ENCODE measurements at places on chromosomes 13 and 19.

- DNase-seq = no peak
These were observed 4.2 kb upstream of the PLAUR start for GRCh38 chr19:43674183-43674582.

DNA sequence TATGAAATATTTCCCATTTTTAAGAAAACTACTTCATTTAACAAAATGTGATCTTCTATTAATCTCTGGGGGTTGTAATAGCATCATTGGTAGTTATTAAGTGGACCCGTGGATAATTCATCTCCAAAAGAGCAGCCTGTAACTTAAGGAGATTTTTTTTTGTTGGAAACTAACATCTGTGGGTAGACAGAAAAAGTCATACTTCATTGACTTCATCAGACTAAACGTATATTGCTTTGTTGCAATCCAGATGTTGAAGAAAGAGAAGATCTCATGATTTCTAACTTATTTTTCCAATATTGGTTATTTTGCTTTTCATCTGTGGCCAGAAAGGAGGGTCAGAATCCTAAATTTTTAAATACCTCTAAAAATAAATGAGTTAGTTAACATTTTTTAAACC lies 296.5 kb upstream of the MIR17HG start:
- no peak for DNase-seq

DNA sequence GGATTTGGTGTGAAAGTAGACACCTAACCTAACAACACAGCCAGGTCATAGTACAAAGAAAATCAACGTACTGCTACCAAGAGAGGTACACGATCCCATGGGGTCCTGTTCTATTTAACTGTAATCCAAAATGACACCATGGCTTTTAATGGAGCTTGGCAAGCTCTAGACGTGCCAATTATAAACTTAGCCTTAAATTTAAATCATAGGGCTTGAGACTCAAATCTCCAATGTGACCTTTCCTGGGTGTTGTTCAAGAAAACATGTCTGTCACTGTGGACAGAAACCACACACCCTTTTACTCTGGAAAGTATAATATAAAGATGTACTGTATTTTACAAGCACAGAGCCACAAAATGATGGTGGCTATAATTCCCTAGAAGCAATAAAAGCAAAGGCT lies 299.3 kb downstream of the ENOX1 start:
- no peak for DNase-seq

GRCh38 chr13:100608906-100609305 lies 20.3 kb upstream of the GGACT start:
- DNase-seq = no peak

DNA sequence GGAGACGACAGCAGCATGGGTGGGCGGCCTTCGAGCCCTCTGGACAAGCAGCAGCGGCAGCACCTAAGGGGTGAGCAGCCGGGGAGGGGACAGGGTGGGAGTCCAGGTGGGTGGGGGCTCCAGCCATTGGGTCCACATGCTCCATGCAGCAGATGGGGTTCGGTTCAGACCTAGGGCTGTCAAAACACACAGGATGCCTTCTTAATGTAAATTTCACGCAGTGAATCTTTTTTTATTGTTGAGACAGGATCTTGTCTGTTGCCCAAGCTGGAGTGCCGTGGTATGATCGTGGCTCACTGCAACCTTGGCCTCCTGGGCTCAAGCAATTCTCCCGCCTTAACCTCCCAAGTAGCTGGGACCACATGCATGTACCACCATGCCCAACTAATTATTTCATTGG lies 15.9 kb downstream of the PGLS start:
- DNase-seq = no peak

DNA sequence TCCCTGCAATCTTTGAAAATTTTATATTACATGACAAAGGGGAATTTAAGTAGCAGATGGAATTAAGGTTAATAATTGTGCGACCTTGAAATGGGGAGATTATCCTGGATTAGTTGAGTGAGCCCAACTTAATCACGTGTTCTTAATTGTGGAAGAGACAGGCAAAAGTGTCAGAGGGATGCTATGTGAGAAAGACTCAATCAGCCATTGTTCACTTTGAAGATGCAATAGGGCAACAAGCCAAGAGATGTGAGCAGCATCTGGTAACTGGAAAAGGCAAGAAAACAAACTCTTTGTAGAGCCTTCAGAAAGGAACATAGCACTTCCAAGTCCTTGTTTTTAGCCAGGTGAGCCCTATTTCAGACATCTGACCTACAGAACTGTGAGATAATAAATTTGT lies 247.7 kb downstream of the SLITRK1 start:
- no peak for DNase-seq

DNA sequence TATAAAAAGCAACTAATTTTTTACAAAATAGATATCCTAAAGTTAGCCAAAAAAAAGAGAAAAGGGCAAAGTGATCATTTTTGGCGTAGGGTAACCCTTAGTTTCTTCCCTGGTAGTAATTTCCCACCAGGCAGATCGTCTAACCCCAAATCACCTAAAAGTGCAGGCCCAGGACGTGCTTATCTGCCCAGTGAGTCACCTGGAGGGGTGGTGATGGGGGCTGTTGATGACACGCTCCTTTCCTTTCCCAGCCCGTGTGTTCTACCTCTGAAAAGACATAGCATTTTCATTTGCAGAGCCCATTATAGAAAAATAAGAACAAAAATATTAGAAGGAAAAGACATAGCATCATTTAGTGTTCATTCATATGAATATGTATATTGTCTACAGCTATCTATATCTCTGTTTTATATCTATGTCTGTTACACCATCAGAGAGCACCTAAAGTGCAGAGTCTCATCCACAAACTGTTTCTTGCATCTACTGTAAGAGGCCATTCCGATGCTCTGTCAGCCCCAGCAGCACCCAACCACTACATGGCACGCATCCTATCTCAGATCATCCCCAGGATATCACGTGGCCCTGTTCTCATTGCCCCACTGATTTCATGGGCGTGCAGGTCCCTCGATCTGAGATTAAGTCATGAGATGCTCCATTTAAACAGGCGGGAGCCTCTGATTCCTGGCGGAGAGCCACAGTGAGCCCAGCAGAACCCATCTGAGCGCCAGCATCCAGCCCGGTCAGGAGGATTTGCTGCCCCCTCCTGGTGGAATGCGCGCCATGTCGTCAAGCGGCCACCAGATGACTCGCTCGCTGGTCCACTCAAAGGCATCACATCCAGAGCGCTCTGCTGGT lies 8.5 kb upstream of the LILRB3 start:
- peak; percentile 85 for DNase-seq

- peak; percentile 7 for DNase-seq
These were observed 190.9 kb downstream of the COL4A1 start for GRCh38 chr13:110116072-110116487.

- DNase-seq = no peak
These were observed 28.6 kb upstream of the SCEL start for GRCh38 chr13:77506874-77507273.

DNA sequence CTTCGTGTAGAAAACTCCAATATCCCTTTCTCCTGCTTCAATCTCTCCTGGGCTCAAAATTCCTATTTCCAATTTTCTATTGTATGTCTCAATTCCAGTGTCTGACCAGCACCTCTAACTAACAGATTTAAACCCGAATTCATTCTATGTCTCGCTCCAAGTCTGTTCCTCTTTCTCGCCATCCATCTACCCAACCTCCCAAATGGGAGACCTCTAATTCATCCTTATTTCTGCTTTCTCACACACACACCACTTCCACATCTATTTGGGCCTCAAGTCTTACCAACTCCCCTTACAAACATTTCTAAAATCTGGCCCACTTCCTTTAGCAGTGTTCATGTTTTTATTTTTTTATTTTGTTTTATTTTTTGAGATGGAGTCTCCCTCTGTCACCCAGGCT lies 53.3 kb downstream of the MBD3L2B start:
- no peak for DNase-seq

DNA sequence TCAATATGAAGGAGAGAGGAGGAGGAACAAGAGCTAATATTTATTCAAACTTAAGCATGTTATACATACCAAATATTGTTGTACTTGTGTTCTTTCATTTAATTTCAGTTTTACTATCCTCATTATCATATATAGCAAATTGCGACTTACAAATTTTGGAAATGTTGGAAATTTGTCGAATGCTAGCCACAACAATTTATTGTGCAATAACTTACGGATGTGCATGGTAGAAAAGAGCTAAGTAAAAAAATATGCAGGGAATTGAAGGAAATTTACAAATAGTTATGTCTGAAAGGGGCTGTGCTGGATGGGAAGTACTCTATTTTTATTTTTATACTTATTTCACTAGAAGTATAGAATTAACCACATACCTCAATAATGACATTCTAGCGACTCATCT lies 376.3 kb downstream of the PCDH20 start:
- no peak for DNase-seq

DNA sequence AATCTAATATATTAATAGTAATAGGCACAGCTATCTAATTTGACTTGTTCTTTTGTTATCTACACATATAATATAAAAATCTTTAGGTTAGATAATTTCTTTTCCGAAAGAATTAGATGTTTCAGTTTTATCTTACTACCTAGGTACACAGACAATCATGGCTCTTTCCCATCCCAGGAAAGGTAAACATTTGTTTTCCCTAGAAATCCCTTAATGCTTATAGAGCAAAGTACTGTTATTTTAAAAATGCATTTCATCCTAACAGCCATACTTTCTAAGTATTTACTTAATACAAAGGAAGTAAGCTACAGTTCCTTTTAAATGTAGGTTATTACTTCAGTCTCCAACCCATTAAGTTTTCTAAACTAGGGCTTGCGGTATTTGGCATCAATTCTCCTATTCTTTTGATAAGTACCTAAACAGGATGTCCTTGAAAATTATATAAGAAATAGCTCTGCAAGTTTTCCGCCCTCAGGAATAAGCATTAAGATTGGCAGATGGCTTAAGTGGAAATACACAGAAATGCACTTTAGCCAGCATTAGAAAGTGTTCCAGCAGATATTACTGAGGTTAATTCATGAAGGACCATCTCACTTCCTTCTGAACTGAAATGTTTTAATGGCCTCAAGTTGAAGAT lies 616.2 kb upstream of the SPRY2 start:
- DNase-seq = no peak

- DNase-seq = no peak
These were observed 86.7 kb downstream of the ZAR1L start for GRCh38 chr13:32228330-32229041.

- DNase-seq = peak; percentile 68
These were observed at the start of gene NACC1 for GRCh38 chr19:13117772-13118423. Gene NACC1 (plus strand): TSS chr19:13118264. CDS start chr19:13135208, 16,944 bp downstream.

- no peak for DNase-seq
These were observed 13.2 kb downstream of the DHX34 start for GRCh38 chr19:47362321-47362720.

GRCh38 chr19:21576481-21576880 lies 71.1 kb downstream of the ZNF429 start:
- DNase-seq = no peak

DNA sequence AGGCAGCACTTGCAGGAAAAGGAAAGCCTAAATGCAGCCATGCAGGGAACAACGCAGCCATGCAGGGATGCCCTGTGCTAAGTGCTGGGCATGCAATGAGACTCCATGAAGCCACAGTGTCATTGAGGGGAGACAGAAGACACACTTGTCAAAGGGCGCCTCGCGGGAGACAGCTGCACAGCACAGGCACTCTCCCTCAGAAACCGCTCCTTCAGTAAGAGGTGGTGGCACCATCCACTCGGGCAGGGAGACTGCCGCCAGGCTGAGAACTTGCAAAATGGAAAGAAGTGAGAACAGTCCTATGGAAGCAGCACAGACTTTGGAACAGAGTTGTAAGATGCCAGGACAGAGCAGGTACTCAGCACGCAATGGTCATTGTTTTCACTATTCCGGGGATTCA lies 51.1 kb downstream of the GGACT start:
- DNase-seq = no peak

DNA sequence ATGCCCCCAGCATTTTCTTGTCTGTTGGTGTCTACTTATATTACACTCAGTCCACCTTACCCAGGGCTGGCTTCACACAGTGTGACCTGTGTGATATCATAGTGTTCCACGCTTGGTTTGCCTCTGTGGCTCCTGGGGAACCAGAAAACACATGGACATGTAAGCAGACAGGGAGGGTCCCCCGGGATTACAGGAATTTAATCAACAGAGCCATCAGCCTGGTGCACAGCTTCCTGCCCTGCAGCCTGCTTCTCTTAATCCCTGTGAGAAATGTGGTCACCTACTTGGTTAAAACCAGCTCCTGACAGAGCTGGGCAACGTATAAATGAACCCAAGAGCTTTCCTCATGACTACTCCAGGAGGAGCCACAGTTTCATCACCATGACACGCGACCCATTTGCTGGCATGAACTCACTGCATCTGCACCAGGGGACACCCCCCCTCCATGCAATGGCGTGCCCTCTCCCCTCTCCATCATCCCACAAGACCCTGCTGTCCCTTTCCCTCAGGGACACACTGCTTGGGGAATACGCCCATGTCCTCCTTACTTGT lies 152.1 kb downstream of the UQCRFS1 start:
- no peak for DNase-seq

DNA sequence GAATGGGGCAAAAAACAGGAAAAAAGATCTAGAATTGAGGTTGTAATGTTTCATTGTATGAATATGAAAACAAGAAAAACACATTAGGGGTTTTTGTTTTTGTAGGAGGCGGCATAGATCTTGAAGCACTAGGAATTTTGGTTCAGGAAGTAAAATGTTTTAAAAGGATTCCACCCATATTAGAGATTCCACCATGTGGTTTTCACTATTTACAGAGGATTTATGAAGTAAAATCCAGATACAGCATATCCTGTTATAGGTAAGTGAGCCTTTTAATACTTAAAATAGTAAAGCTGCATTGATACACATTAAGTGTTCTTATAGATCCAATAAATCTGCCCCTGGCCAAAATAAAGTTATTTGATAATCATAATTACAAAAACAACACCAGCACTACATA lies 61.4 kb downstream of the MICU2 start:
- no peak for DNase-seq

DNA sequence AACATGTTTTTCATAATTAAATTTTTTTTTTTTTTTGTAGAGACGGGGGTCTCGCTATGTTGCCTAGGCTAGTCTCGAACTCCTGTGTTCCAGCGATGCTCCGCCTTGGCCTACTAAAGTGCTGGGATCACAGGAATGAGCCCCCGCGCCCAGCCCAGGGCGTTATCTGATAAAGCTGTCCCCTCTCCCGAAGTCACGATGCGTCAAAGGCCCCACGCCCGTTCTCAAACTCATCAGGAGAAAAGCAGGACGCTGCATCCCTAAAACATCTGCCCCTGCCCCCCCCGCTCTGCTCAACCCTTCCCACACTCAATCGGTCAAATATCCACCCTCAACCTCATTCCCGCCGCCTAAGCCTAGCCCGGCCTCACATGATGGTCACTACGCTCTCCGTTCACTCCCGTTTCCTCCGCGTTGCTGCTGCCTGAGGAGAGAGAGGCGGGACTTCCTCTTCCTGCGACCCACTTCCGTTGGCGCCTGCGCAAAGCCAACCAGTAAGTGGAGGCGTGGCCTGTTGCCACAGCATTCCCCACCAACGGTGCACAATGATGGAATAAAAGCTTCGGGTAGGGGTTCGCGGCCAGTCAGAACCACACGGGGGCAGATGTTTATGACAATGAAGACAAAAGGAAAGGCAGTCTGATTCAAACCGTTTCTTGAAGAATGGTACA lies at the start of gene SNRPD2:
Gene SNRPD2 (minus strand): TSS at position 438 of the 671 bp plus-strand sequence. CDS start 65 bp downstream, at position 373.
- DNase-seq = peak; percentile 89

GRCh38 chr13:29703421-29703820 lies 107.9 kb upstream of the SLC7A1 start:
- no peak for DNase-seq

GRCh38 chr13:20873348-20873747 lies 29.2 kb downstream of the XPO4 start:
- no peak for DNase-seq

Measured in activated naive CD4-positive, alpha-beta T cell (primary cell).